Naive B cell (primary cell): ENCODE measurements at places on chromosomes 7 and 10. TPM values are rescaled to one million over a fixed set of nuclear protein-coding genes. Genes with fewer than 3 reads are reported as not detected.

ENKUR gene
- 3.1 TPM for polyA plus RNA-seq

STOX1 gene
- polyA plus RNA-seq = not detected

PARG gene
- polyA plus RNA-seq = 4.3 TPM

SYT15 gene
- polyA plus RNA-seq = not detected

GNAI1 gene
- polyA plus RNA-seq = 0.78 TPM

CAV2 gene
- polyA plus RNA-seq = not detected

CDNF gene
- 2.4 TPM for polyA plus RNA-seq

- no peak for DNase-seq
Observed at GRCh38 chr10:77332256-77332655, 305.4 kb downstream of the KCNMA1 start.

- DNase-seq = peak; percentile 86
Observed at GRCh38 chr7:131327626-131328376, at the start of gene MKLN1. Gene MKLN1 (plus strand): TSS chr7:131327876. CDS start chr7:131327900, 24 bp downstream.

DNA sequence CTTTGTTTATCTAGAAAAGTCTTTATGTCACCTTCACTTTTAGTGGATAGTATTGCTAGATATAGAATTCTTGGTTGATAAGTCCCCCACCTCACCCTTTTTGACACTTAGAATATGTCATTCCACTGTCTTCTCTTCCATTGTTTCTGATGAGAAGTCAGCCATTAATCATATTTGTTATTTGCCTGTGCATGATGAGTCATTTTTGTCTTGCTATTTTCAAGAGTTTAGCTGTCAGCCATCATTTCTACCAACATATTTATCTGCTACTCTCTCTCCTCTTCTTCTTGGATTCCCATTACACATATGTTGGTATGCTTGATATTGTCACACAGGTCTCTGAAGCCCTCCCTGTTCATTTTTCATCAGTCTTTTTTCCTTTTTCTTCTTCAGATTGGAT is 160.8 kb upstream of the TCF7L2 start:
- no peak for DNase-seq

DNA sequence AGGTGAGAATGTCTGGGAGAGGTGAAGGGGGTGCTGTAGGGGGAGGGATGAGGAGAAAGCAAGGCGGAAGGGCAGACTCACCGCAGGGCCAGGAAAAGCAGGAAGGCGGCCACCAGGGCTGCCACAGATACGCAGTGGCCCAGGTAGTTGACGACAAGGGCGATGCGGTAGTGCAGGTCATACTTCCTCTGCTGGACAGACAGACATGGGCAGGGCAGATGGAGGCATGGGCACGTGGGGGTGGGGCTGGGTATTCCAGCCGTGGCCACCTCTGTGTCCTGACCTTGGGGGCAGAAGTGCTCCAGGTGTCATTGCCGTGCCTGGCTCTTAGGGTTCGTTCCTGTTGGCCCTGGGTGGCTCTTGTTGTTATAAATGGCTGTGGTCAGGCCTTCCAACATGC is 16.8 kb downstream of the CRHR2 start:
- no peak for DNase-seq

GRCh38 chr10:106082865-106083264 is 1081.6 kb downstream of the SORCS1 start:
- DNase-seq = no peak

- no peak for DNase-seq
Observed at GRCh38 chr7:102874966-102875365, 37.8 kb upstream of the LRRC17 start.

- no peak for DNase-seq
Observed at GRCh38 chr7:67659091-67659490, 662.5 kb downstream of the TYW1 start.

DNA sequence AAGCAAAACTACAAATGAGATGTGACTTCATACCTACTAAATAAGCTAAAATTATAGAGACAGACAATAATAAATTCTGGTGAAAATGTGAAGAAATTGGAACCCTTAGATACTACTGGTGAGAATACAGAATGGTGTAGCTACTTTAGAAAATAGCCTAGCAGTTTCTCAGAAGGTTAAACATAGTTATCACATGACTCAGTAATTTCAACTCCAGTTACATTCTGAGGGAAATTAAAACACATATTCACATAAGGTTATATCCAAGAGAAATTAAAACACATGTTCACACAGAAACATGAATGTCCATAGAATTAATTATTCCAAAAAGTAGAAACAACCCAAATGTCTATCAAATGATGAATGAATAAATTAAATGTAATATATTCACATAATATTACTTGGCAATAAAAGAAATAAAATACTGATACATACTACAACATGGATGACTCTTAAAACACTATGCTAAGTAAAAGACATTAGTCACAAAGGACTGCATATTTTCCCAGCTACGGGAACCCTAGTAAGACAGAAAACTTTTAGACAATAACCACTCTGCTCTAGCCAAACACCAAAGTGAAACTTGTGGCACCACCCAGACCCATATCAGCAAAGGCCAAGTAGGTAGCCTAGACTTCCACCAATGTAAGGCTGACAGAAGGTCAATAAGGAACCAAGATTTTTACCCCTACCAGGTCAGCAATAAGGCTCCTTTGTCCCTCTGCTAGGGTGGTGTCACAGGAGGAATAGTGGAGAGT is 25.1 kb downstream of the SLC25A40 start:
- no peak for DNase-seq

- no peak for DNase-seq
Observed at GRCh38 chr7:10910447-10910846, 63.2 kb upstream of the PHF14 start.

DNA sequence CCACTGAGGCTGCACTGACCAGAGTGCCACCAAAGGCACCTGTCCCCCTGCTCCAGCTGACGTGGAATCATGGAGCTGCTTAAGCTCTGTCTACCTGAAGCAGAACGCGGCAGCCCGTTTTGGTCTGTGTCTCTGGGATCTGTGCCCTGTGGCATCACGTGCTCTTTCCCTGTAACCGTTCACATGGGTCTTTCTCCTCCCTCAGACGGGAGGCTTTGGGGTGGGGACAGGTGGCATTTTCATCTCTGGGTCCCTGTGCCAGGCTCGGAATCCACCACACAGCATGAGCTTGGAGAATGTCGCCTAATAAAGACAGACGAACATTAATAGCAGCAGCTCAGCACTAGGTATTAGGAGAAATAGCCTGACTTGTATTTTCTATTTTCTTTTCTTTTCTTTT is 1.6 kb upstream of the ADAP1 start:
- DNase-seq = no peak

DNA sequence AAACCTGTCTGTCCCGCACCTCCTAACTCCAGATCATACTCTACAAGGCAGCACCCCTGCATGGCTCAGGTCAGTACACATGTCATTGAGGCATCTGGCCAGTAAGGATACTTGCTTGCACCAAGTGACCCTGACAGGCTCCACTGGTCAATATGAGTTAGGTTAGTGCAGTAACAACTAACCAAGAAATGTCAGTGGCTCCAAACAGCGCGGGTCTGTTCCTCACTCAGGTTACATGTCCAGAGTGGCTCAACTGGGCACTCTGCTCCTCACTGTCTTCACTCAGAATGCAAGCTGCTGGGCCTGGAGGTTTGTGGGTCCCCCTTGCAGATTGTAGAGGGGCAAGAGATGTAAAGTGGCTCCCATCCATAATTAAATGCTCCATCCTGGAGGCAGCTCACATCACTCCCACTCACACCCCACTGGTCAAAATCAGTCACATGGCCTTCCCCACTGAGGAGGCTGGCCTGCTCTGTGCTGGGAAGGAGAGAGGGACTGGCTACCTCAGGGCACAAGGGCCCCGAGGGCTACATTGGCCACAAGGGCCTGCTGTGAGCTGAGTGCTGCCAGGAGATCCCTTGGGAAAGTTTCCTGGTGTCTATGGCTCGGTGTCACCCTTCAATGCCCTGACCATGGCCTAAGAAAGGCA is 109.1 kb upstream of the GDF10 start:
- DNase-seq = no peak

DNA sequence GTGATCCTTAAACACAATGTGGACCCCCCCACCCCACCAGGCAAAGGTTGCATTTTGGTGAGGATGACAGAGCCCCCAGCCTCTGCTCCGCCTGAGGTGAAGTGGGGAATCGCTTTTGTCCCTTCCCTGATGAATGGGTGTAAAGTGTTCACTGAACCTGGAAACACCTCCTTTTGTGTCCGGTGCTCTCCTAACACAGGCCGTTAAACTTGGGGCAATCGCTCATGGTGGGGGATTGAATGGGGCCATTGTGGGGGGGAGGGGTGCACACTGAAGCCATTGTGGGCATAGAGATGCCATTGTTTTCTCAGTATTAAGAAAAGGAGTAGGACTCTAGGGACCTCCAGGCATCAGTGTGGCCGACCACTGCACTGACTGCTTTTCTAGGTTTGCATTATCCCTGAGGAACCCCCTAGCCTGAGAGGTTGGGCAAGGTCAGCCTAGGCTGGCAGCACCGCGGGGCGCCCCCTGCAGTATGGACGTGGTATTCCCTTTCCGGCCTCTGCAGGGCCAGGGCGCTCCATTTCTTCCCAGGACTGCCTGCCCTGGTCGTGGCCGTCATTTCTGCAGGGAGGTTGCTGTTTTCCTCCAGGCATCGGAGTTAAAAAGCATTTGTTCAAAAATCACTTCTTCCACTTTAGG is 158.3 kb downstream of the TCF7L2 start:
- DNase-seq = no peak

DNA sequence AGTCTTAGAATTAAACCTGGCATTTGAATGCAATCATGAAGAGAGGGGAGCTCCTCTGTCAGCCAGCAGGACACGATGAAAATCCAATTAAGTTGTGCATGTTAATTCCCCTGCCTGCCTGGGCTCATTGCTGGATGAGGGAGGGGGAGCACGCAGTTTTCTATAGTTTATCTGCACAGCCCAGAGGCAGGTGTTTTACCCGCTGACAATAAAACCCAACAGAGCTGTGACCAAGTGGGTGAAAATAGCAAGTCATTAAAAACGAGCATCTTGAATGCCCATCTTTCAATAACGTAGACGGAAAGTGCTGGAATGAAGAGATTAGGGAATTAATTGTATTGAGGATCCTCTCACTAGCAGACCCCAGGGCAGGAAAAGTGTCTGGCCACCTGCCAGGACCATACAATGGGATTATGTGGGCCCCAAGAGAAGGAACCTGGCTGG is 100.1 kb upstream of the FAM20C start:
- no peak for DNase-seq

DNA sequence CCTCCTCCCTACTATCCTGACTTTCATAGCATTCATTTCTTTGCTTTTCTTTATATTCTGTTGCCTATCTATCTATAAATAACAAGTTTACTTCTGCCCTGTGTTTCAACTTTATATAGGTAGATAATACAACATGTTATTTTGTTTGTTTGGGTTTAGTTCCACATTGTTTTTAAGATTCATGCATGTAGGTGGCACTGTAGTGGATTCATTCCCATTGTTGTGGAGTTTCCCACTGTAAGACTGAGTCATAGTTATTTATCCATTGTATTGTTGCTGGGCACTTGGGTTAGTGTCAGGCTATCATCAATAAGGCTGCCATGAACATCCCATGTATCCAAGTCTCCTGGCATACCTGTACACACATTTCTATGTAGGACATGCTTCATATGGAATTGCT is 127.7 kb downstream of the ARHGAP22 start:
- no peak for DNase-seq

DNA sequence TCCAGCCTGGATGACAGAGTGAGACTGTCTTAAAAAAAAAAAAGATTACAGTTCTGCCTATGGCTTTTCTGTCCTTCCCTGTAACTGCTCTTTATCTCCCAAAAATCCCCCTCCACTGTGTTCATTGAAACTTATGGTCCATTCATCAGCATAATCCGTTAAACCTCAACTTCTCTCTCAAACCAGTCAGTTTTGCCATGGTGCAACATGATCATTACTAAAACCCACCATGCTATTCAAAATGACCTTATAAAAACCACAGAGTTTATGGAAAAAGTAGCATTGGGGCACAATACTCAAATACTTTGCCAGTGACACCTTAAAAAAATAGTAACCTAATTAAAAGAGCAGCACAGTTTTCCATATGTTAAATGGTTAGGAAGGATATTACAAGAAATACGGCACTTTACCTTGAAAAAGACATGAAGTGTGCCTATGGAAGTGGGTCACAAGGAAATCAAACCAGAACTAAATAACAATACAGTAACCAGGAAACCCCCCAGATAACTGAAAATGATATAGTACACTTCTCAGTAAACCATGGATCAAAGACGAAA is 74.0 kb upstream of the ST8SIA6 start:
- DNase-seq = no peak

- DNase-seq = no peak
Observed at GRCh38 chr10:45811075-45811474, 36.2 kb downstream of the AGAP4 start.

GRCh38 chr7:169276-170172 is 22.8 kb upstream of the FAM20C start:
- DNase-seq = no peak

DNA sequence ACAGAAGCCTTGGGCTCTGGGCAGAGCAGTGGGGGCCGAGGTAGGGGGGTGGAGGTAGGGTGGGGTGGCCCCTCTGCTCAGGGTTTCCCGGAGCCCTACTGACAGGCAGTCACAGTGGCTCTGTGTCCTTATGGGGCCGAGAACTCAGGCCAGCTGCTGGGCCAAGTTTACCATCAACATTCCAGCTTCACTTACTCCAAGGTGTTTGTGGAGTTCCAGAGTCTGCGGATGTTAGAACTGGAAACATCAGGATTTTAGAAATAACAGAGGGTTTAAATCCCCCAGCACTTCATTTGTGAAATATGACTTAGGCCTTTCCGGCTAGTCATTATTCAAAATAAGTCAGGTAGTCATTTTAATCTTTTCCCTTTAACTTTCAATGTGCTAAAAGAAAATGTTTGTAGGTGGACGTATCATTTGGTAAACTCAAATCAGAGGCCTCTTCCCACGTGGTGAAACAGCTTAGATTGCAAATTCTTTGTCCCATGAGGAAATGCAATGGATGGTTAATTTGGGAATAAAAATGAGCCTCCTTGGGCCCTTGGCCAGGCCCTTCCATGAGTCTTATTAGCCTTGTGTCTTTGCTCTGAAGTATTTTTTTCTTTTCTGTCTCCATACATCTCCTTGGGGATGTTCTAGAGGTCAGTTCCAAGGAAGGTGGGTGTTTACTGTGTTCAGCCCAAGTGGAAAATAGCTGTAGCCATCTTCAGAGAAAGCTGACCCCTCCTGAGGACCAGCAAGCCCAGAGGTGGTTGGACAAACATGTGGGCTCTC is 99.6 kb upstream of the BTBD16 start:
- no peak for DNase-seq

GRCh38 chr7:25347360-25348066 is 119.2 kb upstream of the NPVF start:
- no peak for DNase-seq

DNA sequence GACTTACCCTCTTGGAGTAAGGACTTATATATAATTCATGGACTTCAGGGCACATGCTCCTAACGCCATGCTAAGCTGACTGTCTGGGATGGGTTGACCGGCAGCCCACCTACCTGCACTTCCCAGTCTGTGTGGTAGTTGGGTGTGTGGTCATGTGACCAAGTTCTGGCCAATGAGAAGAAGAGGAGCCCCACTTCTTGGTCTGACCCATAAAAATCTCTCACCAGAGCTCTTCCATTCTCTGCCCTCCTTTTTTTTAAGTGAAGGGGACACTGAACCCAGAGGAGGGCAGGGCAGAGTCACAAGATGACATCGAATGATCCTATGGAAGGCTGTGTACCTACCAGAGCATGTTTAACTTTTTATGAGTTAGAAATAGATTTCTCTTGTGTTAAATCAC is 370.1 kb downstream of the FRMD4A start:
- no peak for DNase-seq

GRCh38 chr10:129953119-129954051 is 10.7 kb downstream of the EBF3 start:
- no peak for DNase-seq
